ENCODE measurements at places on chromosomes 2 and 18.
A peak's percentile ranks its signal among the peaks of the same experiment; 100 is the strongest.

- DNase-seq = no peak
Measured at GRCh38 chr2:216855605-216856004, 4.3 kb downstream of the TNP1 start.

DNA sequence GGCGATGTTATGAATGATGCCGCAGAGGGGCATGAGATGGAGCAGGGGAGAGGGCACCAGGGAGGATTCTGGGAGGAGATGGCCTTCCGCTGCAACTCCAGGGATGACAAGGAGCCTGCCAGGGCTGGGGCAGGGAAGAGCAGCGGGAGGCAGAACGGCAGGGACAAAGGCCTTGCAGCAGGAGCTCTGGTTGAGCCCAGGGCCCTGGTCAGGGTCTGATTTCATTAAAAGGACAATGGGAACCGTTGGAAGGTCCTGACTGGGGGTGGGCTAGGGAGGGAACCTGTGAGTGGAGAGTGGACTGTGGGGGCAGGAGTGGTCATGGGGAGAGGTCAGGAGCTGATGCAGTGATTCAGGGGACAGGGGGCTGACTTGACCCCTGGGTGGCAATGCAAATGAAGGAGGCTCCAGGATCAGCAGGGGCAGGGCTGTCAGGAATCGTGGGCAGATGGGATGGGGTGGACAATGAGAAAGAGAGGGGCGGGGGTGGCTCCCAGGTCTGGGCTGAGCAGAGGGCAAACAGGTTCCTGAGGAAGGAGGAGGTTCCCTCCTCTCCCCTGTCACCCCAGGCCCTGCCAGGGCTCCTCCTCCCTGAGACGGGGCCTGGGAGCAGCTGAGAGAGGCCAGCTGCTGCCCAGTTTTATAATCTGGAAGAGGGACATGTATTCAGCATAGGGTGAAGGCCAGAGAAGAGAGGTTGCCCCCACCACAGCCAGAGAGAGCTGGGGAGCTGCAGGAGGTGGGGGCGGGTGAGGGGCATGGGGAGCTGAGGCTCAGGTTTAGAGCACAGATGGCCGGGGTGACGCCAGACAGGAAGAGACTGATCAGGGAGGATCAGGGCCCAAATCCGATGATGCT is 7.3 kb upstream of the DUSP2 start:
- DNase-seq = no peak

GRCh38 chr2:171882089-171882769 is 11.8 kb downstream of the SLC25A12 start:
- DNase-seq = no peak

DNA sequence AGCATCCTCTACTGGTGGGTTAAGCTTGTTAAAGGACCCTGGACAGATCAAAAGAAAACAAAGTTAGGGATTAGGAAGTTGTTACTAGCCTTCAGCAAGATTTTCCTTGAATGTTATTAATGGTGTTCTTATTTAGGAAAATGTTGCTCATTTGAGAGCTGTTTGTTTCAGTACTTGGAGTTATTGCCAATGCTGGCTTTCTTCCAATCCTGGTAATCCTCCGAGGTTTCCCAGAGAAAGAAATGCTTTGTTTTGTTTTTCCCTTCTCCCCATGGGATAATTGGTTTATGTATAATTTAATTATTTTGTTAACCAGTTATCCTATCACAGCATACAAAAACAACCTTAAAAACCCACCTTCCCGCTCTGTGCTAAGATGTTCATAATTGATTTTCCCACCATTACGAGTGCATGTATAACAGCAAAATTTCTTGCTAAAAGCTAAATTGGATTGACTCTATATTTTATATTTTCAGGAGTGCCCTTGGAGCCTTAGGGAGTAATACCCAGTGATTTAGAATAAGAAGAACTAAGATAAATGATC is 79.8 kb downstream of the MGAT5 start:
- no peak for DNase-seq

DNA sequence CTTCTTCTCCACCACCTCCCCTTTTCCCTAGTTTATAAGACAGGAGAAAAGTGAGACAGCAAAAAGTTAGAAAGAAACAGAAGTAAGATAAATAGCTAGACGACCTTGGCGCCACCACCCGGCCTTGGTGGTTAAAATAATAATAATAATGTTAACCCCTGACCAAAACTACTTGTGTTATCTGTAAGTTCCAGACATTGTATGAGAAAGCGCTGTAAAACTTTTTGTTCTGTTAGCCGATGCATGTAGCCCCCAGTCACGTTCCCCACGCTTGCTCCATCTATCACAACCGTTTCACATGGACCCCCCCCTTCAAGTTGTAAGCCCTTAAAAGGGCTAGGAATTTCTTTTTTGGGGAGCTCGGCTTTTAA is 1.5 kb upstream of the BUB1 start:
- DNase-seq = no peak

GRCh38 chr18:73621091-73621490 is 526.5 kb downstream of the FBXO15 start:
- no peak for DNase-seq

- DNase-seq = no peak
Measured at GRCh38 chr2:128308284-128308731, 10.4 kb downstream of the HS6ST1 start.

GRCh38 chr18:76371301-76372203 is 123.5 kb downstream of the ZNF516 start:
- DNase-seq = no peak

DNA sequence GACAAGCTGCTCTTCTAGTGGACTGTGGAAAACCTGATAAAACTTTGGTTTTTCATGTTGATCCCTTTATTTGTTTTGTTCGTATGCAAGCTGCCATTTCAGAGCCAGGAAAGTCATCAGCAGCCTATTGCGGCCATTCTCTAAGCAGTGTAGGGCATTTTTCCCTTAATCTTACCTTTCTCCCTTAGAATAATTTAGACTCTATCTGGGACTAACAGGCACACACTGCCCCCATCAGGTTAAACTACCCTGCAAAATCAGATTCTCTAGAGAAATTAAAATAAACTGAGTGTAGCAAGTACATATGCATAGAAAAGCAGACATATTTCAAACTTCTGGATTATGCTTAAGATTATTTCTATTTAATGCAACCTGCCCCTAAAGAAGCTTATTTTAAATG is 347.5 kb downstream of the METTL4 start:
- peak; percentile 4 for DNase-seq

- no peak for DNase-seq
Measured at GRCh38 chr2:17177088-17177487, 341.2 kb downstream of the RAD51AP2 start.

GRCh38 chr18:74179623-74180199 is 31.4 kb downstream of the TIMM21 start:
- DNase-seq = no peak

DNA sequence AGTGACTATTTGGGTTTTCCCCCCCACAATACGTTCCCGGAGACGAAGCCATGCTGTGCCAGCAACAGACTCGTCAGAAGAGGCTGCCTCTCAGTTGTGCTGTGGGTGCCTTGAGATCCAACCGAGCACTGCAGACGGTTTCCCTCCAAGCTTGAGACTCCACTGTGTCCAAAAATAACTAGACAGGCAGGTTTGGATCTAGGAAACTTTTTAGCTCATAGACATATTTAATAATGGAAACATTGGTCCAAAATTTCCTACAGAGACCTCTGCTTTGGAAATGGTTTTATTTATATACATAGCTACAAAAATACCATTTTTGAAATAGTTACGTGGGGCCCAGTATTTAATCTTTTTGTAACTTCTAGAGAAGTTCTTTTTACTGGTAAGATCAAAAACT is 63.1 kb upstream of the SPATS2L start:
- no peak for DNase-seq

DNA sequence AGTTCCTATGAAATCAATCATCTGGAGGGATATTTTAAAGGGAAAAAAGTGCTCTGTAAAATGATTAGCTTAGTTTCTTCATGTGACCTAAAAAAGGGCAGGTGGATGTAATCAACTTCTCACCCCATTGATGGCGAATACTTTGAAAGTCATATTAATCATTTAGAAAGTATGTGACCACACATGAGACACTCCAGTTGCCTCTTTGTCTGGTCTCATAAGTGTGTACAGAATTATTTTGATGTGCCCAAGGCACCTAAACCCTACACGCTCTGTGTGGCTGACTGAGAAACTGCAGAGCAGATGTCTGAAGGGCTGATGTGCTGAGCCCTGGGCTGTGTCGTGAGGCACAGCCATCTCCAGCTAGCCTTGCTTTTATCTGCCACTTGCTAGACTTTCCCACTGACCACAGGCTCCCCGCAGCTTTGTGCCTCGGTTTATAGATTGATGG is 26.9 kb downstream of the SGPP2 start:
- DNase-seq = no peak

- DNase-seq = no peak
Measured at GRCh38 chr18:74012954-74013630, 134.5 kb downstream of the FBXO15 start.

- DNase-seq = no peak
Measured at GRCh38 chr2:240636563-240637115, 11.4 kb downstream of the GPR35 start.

GRCh38 chr18:64032312-64032711 is 62.4 kb downstream of the SERPINB8 start:
- no peak for DNase-seq

DNA sequence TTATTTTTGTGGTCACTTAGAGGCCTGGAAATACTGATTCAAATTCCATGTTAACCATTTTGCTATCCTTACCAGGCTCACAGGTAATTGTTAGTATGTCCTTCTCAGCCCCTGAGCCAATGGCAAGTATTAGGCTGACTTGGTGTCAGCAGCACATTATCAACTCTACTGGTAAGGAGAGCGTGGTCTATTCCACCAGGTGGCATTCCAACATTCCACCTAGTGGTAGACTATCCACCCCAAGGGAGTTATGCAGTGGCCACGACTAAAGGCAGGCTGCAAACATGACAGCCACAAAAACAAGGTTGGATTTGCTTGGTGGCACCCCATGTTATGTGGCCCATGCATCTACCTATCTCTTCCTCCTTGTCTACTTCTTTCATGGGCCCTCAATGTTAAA is 31.8 kb upstream of the GCC2 start:
- no peak for DNase-seq

DNA sequence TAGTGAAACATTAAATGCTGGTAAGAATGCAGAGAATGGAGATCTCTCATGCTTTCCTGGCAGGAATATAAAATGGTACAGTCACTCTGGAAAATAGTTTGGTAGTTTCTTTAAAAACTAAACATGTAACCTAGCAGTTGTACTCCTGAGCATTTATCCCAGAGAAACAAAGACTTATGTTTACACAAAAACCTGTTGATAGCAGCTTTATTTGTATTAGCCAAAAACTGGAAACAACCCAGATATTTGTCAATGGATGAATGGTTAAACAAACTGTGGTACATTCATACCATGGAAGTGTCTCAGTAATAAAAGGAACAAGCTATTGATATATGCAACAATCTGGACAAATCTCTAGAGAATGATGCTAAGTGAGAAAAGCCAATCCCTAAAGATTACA is 81.7 kb upstream of the CTAGE1 start:
- DNase-seq = peak; percentile 4

DNA sequence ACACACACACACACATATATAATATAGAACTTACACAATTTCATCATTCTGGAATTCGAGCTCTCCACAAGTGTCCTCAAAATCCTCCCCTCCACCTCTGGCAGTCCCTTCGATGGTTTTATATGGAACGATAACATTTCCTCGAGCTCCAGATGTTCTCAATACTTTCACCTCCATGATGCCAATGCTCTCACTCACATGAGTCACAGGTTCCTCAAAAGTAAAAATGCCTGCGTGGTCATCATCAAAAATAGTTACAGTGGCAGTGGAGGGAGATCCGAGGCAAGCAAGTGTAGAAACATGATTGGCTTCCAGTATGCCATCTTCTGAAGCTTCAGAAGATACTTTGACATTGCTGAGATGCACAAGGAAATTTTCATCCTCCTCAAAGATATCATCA is 23.5 kb downstream of the SLC8A1 start:
- no peak for DNase-seq

GRCh38 chr2:12227941-12228608 is 481.6 kb downstream of the LPIN1 start:
- no peak for DNase-seq

GRCh38 chr2:170843656-170844055 is 27.0 kb downstream of the GAD1 start:
- no peak for DNase-seq

DNA sequence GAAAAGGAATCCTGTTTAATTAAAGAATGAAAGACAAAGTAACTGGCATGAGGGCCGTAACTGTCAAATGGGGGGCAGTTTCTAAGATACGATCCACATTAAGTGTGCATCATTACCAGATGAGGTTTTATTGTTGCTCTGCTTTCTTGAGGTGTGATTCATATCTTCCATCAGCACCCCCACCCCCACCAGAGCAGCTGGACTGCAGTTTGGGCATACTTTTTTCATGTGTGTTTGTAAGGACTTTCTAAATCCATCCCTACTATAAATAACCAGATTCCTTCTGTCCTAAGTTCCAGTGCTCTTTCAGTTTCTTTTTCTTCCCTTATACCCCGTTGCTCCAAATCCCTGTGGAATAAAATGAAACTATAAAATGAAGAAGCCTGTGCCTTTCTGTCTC is 142.1 kb downstream of the CDCA7 start:
- DNase-seq = no peak

- no peak for DNase-seq
Measured at GRCh38 chr2:66683599-66683998, 248.7 kb downstream of the MEIS1 start.

DNA sequence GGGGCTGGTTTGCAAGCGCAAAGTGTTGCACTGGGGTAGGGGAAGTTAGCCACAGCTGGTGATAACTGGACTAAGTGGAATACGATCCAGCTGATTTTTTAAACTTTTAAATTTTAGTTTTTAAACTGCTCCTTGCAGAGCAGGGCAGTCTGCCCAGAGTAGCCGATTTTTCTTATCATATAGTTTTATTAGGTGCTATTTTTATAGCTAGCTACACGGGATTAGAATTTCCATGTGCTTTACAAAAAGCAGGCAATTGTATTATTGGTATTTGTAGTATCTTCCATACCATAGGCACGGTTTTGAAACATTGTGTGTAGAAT is 9.6 kb downstream of the CPLX4 start:
- no peak for DNase-seq

GRCh38 chr2:99880148-99880963 is 262.0 kb downstream of the AFF3 start:
- DNase-seq = no peak

Measured in NCI-H774 (cell line).